ENCODE measurements at places on chromosomes 13 and 19.
A peak's percentile ranks its signal among the peaks of the same experiment; 100 is the strongest.

DNA sequence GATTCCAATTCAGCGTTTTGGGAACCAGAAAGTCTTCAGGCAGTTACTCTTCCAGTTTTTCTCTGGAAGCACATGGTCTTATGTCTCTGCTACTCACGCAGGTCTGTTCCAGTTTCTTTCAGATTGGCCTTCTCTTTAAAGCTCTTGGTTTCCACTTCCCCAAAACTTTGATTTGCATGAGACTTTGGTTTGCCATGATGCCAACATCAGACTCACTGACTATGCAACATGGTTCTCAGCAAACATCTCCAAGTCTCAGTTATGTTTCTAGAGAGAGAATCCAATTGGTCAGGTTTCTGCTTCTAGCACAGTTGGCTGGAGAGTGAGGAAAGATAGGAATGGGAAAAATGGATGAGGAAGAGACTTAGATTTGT, 3.1 kb downstream of the AKAP11 start:
- no peak for DNase-seq

DNA sequence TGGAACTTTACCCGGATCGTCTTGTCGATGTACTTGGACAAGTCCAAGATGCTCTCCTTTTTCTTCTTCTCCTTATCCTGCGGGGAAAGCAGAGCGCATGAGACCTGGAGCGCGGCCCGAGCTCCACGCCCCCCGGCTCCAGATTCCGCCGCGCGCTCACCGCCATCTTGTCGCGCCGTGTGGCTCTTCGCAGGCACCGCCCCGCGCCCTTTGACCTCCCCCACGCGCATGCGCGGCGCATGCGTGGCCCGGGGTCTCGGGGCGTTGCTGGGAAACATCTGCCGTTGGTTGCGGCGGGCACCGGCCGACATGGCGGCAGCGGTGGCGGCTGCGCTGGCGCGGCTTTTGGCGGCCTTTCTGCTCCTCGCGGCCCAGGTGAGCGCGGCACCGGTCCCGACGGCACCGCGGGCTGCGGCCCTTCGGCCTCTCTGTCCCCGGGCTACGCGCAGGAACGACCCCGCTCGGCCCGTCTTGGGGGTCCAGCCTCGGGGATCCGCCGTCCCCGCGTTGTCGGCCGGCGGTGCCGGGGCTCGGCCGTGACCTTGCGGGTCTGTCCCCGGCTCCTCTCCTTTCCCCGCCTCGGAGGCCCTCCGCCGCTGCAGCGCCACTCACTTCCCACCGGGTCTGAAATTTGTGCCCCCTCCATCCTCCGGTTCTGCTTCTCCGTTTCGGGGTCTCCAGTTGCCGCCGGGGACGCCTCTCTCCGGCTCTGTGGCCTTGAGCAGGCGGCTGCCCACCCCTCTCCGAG, at the start of the genes LSM7 and SPPL2B:
Gene LSM7 (minus strand): TSS at position 186 of the 748 bp plus-strand sequence. CDS start 20 bp downstream, at position 166.
Gene SPPL2B (plus strand): TSS at position 284 of the 748 bp plus-strand sequence. CDS start 26 bp downstream, at position 310.
- peak; percentile 95 for DNase-seq

DNA sequence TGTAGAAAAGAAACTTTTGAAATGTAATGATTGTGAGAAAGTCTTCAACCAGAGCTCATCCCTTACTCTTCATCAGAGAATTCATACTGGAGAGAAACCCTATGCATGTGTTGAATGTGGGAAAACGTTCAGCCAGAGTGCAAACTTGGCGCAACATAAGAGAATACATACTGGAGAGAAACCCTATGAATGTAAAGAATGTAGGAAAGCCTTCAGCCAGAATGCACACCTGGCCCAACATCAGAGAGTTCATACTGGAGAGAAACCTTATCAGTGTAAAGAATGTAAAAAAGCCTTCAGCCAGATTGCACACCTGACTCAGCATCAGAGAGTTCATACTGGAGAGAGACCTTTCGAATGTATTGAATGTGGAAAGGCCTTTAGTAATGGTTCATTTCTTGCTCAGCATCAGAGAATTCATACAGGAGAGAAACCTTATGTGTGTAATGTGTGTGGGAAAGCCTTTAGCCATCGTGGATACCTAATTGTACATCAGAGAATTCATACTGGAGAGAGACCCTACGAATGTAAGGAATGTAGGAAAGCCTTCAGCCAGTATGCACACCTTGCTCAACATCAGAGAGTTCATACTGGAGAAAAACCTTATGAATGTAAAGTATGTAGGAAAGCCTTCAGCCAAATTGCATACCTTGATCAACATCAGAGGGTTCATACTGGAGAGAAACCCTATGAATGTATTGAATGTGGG, 19.3 kb downstream of the ZNF583 start:
- DNase-seq = no peak

DNA sequence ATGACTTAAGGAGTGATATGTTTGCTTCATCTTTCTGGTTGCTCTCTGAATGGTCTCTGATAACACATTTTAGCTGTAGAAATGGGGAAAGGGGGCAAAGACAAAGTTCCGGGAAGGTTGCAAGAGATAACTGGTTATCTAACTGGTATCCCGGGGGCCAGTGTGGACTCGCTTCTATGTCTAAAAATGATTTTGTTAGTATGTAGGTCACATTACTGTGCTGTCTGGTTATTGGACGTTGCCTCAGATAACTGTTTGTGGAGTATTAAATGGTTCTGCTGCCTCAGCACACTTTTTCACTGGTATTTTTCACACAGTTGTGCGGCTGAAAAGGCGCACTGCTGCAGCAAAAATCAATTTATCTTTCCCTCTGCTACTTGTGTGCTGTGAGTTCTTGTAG, 63.0 kb upstream of the ZNF536 start:
- DNase-seq = peak; percentile 67

- DNase-seq = no peak
Observed at GRCh38 chr19:47266401-47266941, 8.2 kb upstream of the INAFM1 start.

GRCh38 chr13:91389186-91389585, 9.2 kb upstream of the GPC5 start:
- no peak for DNase-seq

DNA sequence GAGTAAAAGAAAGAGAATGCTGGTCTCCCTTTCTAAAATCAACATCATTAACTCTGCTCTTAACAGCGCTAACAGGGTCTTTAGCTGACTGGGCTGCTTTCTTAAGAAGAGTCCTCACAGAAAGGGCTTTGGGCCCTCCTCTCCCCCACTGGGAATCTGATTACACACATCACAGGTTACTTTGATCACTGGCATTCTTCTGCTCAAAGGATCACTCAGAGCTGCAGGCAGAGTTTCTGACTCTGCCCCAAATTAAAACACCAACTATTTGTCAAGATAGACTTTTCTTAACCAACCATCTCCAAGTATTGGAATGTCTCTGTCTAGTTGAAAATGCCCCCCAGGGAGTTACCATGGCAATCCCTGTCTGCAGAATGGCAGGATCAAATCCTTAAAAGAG, 31.1 kb upstream of the SIAH3 start:
- DNase-seq = no peak

GRCh38 chr19:42420055-42420544, 7.1 kb downstream of the LIPE start:
- no peak for DNase-seq

GRCh38 chr19:46021531-46022041, 1.3 kb downstream of the PGLYRP1 start:
- no peak for DNase-seq

- DNase-seq = no peak
Observed at GRCh38 chr13:42305503-42305902, 33.6 kb downstream of the AKAP11 start.
